Mononuclear cell (primary cell): ENCODE measurements at places on chromosomes 2 and 18. TPM values are rescaled to one million over a fixed set of nuclear protein-coding genes. Genes with fewer than 3 reads are reported as not detected.

The PDCD1 gene
- total RNA-seq = 2.0 TPM

The FBXO11 gene
- total RNA-seq = 121 TPM

The FAM228A gene
- 0.10 TPM for total RNA-seq

The ANKRD53 gene
- total RNA-seq = 0.10 TPM

The EVA1A gene
- 0.84 TPM for total RNA-seq

The SF3B1 gene
- 702 TPM for total RNA-seq

The SLC8A1 gene
- 51.2 TPM for total RNA-seq

The POLR1A gene
- 6.1 TPM for total RNA-seq

The CENPO gene
- total RNA-seq = 2.2 TPM

The HSBP1L1 gene
- 18.6 TPM for total RNA-seq

The ALK gene
- total RNA-seq = not detected

The CACNB4 gene
- 0.84 TPM for total RNA-seq

The CRYBA2 gene
- not detected for total RNA-seq

The NT5DC4 gene
- total RNA-seq = not detected

The ADAM23 gene
- total RNA-seq = 0.94 TPM

The VWC2L gene
- under 0.01 TPM for total RNA-seq

The REG3G gene
- total RNA-seq = not detected

The MYCN gene
- 0.10 TPM for total RNA-seq

The MAP2 gene
- 0.73 TPM for total RNA-seq

The KIF1A gene
- not detected for total RNA-seq

The KLHL41 gene
- 0.10 TPM for total RNA-seq

The PDE11A gene
- under 0.01 TPM for total RNA-seq

The C2orf78 gene
- total RNA-seq = not detected

The GALNT5 gene
- total RNA-seq = under 0.01 TPM

The MFSD2B gene
- 1.5 TPM for total RNA-seq

The GALNT3 gene
- total RNA-seq = 20.4 TPM

The CCDC88A gene
- 50.3 TPM for total RNA-seq

The MC5R gene
- not detected for total RNA-seq

The PAX8 gene
- 0.31 TPM for total RNA-seq

The RGPD3 gene
- total RNA-seq = 1.5 TPM

The ARHGEF4 gene
- total RNA-seq = 1.5 TPM

The RAB17 gene
- total RNA-seq = 0.10 TPM

The SKA1 gene
- 0.73 TPM for total RNA-seq

The EIF4E2 gene
- total RNA-seq = 50.1 TPM

The MOCOS gene
- under 0.01 TPM for total RNA-seq

The EPB41L5 gene
- 7.1 TPM for total RNA-seq

The MRPL33 gene
- 75.2 TPM for total RNA-seq

The CHAC2 gene
- 0.52 TPM for total RNA-seq

The ANTXR1 gene
- total RNA-seq = under 0.01 TPM

The IGFBP5 gene
- 0.21 TPM for total RNA-seq
